ENCODE measurements at places on chromosomes 5 and 9.

DNA sequence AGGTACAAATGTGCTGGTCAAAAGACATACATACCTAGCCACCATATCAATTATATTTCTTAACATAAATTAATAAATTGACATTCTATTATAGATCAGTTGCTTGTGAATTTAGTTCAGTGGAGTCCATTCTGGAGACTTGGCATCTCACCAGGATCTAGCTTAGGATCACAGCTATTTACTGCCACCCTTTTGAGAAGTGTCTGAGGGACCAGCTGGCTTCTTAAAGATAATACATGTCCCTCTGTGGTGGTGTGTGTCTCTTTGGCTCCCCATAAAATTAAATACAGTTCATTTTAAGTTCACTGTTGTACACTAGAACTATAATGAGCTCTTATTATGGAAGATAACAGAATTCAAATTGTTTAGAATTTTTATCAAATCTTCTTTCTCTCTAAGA lies 290.7 kb downstream of the PRELID2 start:
- no peak for DNase-seq

DNA sequence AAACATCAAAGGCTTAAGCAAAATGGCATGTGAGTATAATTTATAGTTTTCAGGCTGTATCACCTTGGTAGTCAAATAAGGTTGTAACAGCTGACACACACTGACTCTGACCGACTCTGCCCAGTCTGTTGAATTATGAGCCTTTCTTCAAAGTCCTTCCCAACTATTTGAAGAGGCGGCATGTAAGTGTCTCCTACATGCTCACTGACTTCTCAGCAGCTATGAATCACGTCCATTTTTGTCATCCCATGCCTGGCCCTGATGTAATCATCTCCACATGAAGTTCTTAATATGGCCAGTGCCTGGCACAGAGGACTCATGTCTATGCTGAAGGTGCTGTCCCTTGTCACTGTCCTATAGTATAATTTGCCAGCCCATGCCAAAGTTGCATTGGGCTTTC lies 5.1 kb upstream of the PTBP3 start:
- no peak for DNase-seq

DNA sequence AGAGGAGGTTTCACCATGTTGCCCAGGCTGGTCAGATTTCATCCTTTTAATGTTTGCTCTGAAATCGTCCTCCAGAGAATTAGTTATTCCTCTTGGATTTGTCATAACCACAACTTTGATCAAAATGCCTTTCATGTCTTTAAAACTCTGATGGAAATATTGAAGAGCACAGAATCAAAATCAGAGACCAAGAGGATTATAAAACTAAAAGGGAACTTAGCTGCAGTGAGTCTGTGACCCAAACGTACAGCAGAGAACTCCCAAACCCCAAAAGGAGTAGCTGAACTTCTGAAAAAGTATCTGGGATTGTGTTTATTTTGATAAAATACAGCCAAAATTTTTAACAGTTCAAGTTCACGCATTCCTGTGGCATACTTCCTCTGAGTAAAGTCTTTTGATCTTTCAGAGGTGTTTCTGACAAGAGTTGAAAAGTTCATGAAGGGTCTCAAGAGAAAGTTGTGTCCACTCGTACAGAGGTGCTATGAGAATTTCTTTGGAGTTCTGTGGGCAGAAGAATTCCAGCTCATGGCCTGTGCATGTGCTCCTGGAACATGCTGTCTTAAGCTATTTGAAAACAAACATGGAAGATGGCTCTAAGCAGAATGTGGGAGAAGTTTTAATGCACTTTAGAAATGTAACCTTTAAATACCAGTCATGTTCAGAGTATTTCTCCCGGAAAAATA lies 124.0 kb downstream of the ESM1 start:
- no peak for DNase-seq

DNA sequence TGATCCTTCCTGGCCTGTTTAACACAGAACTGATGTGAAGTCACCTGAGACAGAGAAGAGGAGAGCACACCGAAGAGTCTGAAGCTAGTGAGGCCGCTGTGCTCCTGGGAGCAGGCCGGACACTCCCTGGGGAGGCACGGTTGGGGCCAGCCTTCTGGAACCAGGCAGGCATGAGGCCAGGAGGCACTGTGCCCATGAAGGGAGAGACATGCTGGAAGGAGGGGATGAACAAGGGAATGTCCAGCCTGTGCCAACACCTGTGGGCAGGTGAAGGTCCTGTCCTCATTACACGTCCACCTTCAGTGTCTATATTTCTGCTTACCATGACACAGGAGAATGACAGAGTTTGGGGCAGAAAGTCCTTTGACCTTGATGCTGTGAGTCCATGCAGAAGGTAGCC lies 183.8 kb upstream of the S1PR3 start:
- DNase-seq: no peak

DNA sequence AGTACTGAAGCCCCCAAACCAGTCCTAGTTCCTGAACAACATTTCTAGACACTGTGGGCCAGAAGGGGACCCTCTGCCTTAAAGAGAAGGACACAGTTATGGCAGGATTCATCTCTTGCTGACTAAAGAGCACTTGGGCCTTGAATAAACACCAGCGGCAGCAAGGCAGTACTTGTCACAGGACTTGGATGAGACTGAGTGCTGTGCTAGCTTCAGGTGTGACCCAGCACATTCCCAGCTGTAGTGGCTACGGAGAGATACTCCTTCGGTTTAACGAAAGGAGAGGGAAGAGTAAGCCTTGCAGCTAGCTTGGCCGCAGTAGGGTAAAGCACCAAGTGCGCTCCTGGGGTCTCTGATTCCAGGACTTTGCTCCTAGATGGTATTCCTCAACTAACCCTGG lies 10.9 kb upstream of the STX17 start:
- no peak for DNase-seq

GRCh38 chr5:147397616-147398015 lies 112.3 kb downstream of the DPYSL3 start:
- no peak for DNase-seq
